Natural killer cell (primary cell): ENCODE measurements at places on chromosomes 5 and 9. TPM values are rescaled to one million over a fixed set of nuclear protein-coding genes. Genes with fewer than 3 reads are reported as not detected.

Gene RNF208
- 0.93 TPM for total RNA-seq

Gene WASHC1
- 16.7 TPM for total RNA-seq

Gene DAB2
- 36.9 TPM for total RNA-seq

Gene PCDHAC1
- total RNA-seq: not detected

DNA sequence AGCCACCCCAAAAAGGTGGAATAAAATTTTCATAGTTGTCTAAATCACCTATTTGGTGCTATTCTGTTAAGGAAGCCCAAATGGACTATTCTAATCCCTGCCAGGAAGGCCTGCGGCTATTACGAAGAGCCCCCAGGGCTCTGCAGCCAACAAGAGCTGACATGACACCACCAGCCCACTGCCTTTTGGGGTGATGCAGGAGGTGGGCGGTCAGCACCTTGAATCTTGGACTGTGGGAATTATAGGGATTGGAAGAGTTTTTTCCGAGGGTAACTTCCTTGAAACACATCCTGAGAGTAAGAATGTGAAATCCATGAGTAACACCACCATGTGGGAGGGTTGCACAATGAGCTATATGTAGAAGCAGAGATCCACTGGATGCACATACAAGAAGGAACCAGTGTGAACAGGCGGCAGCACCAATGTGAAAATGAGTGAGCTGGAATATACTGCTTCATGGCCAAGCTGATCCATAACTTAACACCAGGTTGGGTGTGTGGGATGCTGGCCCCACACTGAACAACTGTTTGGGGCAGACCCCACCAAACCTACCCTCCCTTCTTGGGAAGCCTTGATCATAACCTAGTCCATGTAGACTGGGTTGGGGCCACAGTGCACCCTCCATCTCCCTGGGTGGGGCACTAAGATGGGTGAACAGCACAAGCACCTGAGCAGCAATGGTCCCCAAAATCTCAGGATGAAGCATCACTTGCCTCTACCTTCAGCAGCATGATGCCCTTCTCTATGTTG lies 239.0 kb downstream of the FSTL4 start:
- no peak overlapping the region for H3K4me3 ChIP-seq
- no peaks in the 10 kb centered on the region for H3K4me1 ChIP-seq
- no peak overlapping the region for H3K27ac ChIP-seq
- no peaks in the 10 kb centered on the region for H3K36me3 ChIP-seq
- DNase-seq: no peak
- no peaks in the 10 kb centered on the region for H3K27me3 ChIP-seq

DNA sequence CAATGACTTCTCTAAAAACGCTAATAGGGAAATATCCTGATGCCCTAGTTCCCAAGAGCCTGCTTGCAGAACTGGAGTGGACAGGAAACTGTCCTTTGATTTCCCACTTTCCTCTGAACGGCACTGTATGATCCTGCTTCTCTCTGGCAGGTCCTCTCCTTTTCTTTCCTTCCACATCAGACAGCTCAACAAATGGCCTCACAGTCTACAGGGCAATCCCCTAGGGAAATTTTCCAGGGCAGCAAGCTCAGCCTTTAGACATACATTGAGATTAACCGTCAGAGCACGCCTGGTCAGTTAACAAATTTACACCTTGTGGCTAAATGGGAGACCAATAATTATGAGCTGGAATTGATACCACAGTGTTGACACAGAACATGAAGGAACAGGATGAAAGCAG lies 164.9 kb downstream of the SLC24A2 start:
- H3K4me1 ChIP-seq: no peaks in the 10 kb centered on the region
- no peak overlapping the region for H3K27ac ChIP-seq
- no peaks in the 10 kb centered on the region for H3K27me3 ChIP-seq
- H3K36me3 ChIP-seq: no peaks in the 10 kb centered on the region
- no peak overlapping the region for H3K4me3 ChIP-seq
- DNase-seq: no peak

DNA sequence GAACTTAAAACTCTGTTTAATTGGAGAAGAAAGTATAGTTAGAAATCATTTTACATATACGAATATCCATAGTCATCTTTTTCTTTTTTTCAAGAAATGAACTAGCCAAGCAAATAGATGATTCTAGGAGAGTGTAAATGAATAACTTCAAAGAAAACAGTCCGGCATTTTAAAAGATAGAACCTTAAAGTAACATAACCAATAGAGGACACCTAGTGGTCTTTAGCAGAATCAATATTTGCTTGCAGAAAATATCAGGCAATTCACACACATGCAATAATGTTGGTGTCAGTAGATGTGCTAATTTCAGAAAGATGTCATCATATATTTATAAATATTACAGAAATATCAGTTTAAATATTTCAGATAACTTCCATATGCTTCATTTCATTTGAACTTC lies 57.1 kb downstream of the HCN1 start:
- H3K27me3 ChIP-seq: no peaks in the 10 kb centered on the region
- no peak overlapping the region for H3K27ac ChIP-seq
- no peak overlapping the region for H3K4me3 ChIP-seq
- H3K4me1 ChIP-seq: no peaks in the 10 kb centered on the region

DNA sequence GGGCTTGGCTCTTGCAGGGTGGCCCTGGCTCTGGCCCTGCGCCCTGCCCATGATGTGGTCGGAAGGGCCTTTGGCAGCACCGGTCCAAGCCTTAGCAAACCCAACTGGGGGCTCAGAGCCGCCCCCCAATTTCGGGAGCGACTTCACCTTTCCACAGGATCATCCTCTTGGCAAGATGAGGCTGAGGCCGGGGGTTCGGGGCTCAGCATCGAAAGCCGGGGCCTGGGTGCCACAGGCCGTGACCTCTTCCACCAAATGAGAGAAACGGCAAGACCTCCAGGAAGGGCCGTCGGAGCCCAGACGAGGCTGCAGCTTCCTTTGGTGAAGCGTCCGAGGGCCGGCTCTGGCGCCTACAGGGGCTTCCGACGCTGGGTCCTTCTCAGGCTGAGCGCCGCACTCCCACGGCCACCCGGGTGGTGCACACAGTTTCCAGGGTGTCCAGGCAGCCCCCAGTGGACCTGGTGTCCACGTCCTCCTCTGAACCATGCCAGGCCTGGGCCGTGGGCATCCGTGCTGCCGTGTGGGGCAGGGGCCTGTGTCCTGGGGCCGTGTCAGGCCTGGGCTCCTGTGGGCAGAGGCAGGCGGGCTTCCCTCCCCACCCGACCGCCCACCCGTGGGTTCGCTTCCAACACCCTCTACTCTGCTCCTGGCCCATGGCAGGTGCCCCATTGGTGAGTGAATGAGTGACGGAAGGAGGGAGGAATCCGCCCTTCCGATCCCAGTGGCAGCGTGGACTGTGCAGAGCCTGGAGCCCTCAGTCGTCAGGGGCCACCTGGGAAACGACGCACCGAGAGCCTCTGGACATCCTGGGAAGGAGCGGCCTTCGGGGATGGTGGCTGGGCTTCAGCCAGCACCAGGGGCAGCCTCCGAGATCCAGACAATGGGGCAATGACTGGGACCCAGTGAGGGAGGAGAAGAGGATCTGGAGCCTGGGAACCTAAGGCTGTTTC lies 5.2 kb upstream of the AGPAT2 start:
- H3K4me3 ChIP-seq: no peak overlapping the region
- H3K36me3 ChIP-seq: no peaks in the 10 kb centered on the region
- no peak overlapping the region for H3K27ac ChIP-seq
- H3K4me1 ChIP-seq: peaks cover 15% of the 10 kb centered on the region

DNA sequence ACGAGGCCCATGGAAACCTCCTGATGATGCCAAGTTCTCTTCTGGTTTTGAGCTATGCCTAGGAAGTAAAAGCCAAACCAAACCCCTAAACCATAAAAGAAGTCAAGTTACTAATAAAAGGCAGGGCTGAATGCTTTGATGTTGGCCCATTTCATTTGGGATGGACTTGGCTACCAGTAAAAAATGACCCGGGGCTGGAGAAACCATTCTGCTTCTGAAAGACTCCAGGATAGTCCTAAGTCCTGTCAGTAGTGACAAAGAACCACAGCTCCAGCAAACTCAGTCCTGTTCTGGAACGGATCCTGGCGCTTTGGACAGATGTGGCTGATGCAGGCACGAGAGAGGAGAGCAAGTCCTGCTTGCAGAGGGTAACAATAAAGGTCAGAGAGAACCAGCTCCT lies 68.6 kb downstream of the SH3PXD2B start:
- no peaks in the 10 kb centered on the region for H3K4me1 ChIP-seq
- no peak overlapping the region for H3K4me3 ChIP-seq
- no peaks in the 10 kb centered on the region for H3K36me3 ChIP-seq
- H3K27ac ChIP-seq: no peak overlapping the region
- no peak for DNase-seq
- no peaks in the 10 kb centered on the region for H3K27me3 ChIP-seq

- DNase-seq: no peak
- H3K27me3 ChIP-seq: no peaks in the 10 kb centered on the region
- H3K4me3 ChIP-seq: peak overlapping the region; percentile 55
- H3K36me3 ChIP-seq: no peaks in the 10 kb centered on the region
Observed at GRCh38 chr5:122846051-122846550, 688 bp downstream of the SNX24 start.

- no peak for DNase-seq
- H3K27me3 ChIP-seq: no peaks in the 10 kb centered on the region
- H3K4me1 ChIP-seq: no peaks in the 10 kb centered on the region
- H3K36me3 ChIP-seq: no peaks in the 10 kb centered on the region
- H3K27ac ChIP-seq: no peak overlapping the region
Observed at GRCh38 chr9:70170151-70170790, 88.5 kb upstream of the SMC5 start.

- H3K27ac ChIP-seq: no peak overlapping the region
- no peak overlapping the region for H3K4me3 ChIP-seq
- H3K4me1 ChIP-seq: no peaks in the 10 kb centered on the region
- no peaks in the 10 kb centered on the region for H3K36me3 ChIP-seq
Observed at GRCh38 chr5:2068531-2068930, 185.8 kb upstream of the IRX4 start.

GRCh38 chr9:90844326-90844725 lies 42.7 kb downstream of the SYK start:
- peaks cover 47% of the 10 kb centered on the region for H3K36me3 ChIP-seq
- H3K4me3 ChIP-seq: no peak overlapping the region
- H3K4me1 ChIP-seq: peaks cover 41% of the 10 kb centered on the region

DNA sequence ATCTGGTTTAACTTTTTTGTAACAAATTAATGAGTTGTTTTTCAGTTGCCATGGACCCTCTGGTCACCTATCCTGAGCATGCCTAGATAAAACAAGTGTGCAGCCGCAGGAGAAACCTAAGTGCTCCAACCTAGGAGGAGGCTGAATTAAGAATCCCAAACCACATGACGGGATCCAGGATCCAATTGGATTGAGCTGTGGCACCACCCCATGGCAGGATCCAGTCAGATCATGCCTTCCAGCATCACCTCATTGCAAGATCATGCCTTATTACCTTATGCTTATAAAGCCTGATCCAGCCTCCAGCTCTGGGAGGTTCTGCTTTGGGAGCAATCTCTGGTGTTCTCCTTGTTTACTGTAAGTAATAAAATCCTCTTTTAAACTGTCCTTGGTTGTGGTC lies 662.0 kb downstream of the TLR4 start:
- H3K27me3 ChIP-seq: no peaks in the 10 kb centered on the region
- H3K27ac ChIP-seq: no peak overlapping the region
- H3K36me3 ChIP-seq: no peaks in the 10 kb centered on the region
- H3K4me3 ChIP-seq: no peak overlapping the region

DNA sequence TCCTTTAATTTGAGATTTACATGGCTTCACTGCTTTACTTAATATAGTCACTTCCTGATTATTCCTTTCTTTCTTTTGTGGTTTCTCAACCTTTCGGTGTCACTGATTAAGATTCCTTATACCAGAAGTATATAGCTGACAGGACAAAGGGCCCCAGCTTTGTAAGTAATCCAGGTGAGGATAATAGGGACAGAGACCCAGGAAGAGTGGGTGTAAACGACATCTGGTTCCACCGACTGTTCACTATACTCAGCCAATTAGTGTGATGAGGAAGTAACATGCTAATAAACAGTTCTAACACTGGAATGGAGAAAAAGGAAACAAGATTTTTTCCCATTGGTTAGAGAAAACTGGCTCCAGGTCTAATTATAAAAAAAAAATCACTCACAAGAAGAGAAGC lies 286.3 kb upstream of the EFNA5 start:
- no peaks in the 10 kb centered on the region for H3K36me3 ChIP-seq
- no peaks in the 10 kb centered on the region for H3K4me1 ChIP-seq
- no peak for DNase-seq
- H3K27me3 ChIP-seq: no peaks in the 10 kb centered on the region
- no peak overlapping the region for H3K27ac ChIP-seq

DNA sequence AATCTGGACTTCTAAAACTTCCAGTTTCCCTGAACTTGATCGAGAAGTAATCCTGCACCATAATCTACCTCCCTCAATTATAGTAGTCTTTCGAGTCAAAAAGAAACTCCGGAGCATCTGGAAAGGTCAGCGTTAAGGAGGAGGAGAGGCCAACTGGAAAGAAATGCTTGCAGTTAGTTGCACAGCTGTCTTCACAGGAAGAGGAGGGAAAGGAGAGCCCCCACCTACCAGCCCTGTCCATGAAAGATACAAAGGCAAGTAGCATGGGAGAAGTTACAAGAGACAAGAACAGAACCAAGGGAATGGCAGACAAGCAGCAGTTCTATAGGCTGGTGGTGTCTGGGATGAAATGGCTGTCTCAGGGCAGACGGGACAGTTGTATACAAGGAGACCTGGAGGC lies 170.6 kb downstream of the RAB3C start:
- H3K36me3 ChIP-seq: no peaks in the 10 kb centered on the region
- H3K4me3 ChIP-seq: no peak overlapping the region
- H3K27ac ChIP-seq: no peak overlapping the region
- H3K4me1 ChIP-seq: no peaks in the 10 kb centered on the region

GRCh38 chr5:178207183-178207916 lies 3.0 kb downstream of the HNRNPAB start:
- no peak for DNase-seq
- no peak overlapping the region for H3K27ac ChIP-seq

DNA sequence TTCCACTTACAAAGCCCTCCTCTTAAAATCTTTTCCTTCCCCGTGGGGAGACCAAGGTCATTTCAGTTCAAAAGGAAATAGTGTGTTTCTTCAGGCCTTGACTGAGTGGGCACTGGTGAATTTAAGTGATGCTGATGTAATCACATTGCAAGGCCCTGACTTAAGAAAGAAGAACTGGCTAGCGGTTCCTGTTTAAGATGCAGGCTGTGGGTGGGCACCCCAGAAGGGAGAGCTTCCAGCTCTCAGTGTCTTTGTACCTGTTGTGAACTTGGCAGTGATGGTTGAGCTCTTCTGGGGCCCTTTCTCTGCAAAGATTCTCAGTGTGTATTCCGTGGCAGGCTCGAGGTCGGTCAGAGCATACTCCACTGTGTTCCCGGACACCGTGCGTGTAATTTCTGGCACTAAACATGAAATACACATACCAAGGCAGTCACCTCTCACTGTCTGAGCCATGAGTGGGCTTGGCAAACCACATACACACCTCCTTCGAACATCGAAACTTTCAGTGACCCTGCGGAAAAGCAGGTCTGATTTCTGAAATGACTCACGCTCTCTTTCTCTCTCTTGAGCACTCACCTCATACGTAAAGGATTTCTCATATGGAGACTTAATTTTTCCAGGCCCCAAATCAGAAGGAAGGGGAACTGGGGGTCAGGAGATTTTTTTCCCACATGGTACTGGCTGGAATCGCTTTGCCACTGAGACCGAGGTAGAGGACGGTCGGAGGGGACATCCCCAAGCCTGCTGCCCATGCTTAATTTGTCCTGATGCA lies 81.9 kb downstream of the TNC start:
- H3K27ac ChIP-seq: no peak overlapping the region
- H3K4me3 ChIP-seq: no peak overlapping the region
- H3K4me1 ChIP-seq: no peaks in the 10 kb centered on the region
- no peak for DNase-seq
- H3K27me3 ChIP-seq: no peaks in the 10 kb centered on the region

GRCh38 chr5:68918306-68918705 lies 175.5 kb upstream of the SLC30A5 start:
- no peaks in the 10 kb centered on the region for H3K36me3 ChIP-seq
- H3K27ac ChIP-seq: no peak overlapping the region
- no peaks in the 10 kb centered on the region for H3K27me3 ChIP-seq
- H3K4me3 ChIP-seq: no peak overlapping the region
- no peak for DNase-seq
- H3K4me1 ChIP-seq: no peaks in the 10 kb centered on the region
